Endodermal cell (in vitro differentiated cells): ENCODE measurements at places on chromosomes 3 and 15. TPM values are rescaled to one million over a fixed set of nuclear protein-coding genes. Genes with fewer than 3 reads are reported as not detected.

DNA sequence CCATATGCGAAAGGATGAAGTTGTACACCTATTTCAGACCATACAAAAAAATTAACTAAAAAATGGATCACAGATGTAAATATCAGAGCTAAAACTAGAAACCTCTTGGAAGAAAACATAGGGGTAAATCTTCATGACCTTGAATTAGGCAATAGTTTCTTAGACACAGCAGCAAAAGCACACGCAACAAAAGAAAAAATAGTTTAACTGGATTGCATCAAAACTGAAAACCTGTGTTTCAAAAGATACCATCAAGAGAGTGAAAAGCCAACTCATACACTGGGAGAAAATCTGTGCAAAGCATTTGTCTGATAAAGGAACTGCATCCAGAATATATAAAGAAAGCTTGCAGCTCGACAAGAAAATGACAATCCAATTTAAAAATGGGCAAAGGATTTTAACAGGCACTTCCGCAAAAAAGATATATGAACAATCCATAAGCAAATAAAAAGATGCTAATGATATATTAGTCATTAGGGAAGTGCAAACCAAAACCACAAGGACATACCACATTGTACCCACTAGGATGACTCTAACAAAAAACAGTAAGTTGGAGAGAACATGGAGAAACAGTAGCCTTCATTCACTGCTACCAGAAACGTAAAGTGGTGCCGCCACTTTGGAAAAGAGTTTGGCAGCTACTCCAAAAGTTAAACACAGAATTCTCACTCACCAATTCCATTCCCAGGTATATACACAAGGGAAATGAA is 263.1 kb downstream of the ADAMTS17 start:
- no peak for DNase-seq

- no peak for DNase-seq
These were observed 71.3 kb downstream of the CLSTN2 start for GRCh38 chr3:140006331-140006730.

DNA sequence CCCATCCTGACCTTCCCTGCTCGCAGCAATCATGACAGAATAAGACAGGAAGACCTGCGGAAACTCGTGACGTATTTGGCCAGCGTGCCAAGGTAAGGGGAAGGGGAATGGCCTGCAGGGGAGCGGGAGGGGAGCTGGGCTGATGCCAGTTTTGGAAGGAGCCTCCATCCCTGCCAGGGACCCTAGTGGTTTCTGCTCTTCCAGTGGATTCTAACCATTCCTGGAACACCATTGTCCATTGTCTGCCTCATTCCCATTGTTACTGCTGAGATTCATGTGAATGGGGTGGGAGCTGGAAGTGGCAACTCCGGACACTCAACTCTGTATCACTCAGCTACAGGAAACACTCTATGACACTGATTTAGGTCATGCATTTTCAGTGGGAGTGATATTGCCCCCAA is 242.9 kb upstream of the ROPN1 start:
- DNase-seq, result no peak

GRCh38 chr3:193768070-193768394 is 175.0 kb downstream of the OPA1 start:
- DNase-seq, result peak; percentile 10

The UCN2 gene
- total RNA-seq, result not detected in 2 replicates

The SLC6A20 gene
- 0.23 to 1.1 TPM (median 0.29 TPM) in 3 replicates for total RNA-seq
